ENCODE measurements at places on chromosomes 4 and X.

DNA sequence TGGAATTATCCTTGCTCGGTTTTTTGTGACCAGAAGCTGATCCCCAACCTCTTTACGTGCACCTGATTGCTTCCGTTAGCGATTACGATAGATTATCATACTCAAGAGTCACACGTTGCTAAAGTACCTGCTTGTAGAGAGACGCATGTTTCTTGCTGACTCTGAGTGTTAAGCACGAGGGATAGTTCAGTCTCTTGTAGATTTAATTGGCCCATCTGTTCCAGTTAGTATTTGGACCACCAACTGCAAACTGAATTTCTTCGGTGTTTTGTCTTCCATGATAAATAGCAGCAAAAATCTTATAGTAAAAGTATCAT lies 516 bp upstream of the COX18 start:
- no peak for DNase-seq

GRCh38 chrX:116317409-116317808 lies 119.0 kb upstream of the SLC6A14 start:
- no peak for DNase-seq

DNA sequence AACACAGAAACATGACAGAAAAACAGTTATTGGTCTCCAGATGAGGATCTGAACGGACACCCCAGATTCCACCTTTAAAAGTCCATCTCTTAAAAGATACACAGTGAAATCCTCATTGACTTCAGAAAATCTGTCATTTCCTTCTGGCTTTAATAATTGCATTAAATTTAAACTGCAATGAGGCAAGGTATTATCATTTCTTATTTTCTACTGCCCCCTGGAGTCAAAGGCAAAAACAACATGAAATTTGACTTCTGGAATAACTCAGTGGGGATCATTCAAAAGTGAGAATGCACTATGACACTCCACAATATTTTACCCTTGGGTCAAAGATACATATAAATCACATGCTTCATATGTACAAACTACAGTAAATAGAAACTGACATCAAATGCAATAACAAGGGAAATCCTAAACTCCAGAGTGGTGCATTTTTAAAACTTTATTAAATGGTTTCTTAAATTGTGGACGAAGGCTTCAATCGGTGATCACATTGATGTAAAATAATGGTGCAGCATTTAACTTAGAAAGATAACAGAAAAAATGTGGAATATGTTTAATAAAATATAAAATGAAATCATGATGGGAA lies 56.4 kb upstream of the SPANXN1 start:
- peak; percentile 22 for DNase-seq

DNA sequence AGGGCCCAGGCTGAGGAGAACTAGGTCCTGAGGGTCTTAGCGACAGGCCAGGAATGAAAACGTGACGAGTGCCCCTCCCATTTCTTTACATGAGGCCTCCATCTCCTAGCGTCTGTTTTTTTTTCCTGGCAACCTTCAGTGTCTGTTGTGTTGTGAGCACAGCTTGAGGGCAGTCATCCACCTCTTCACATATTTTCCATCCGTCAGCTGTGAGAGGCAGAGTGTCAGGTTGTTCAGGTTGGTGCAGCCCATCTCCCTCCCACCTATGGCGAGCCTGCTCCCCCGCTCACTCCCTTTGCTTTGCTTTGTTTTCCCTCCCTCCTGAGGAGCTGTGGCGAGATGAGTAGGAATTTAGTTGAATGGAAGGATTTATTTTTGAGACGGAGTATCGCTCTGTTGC lies 51.7 kb upstream of the CHRNA9 start:
- no peak for DNase-seq

GRCh38 chr4:69907151-69907550 lies 23.7 kb upstream of the CSN1S1 start:
- DNase-seq, result no peak
